ENCODE measurements at places on chromosomes 1 and 21.

DNA sequence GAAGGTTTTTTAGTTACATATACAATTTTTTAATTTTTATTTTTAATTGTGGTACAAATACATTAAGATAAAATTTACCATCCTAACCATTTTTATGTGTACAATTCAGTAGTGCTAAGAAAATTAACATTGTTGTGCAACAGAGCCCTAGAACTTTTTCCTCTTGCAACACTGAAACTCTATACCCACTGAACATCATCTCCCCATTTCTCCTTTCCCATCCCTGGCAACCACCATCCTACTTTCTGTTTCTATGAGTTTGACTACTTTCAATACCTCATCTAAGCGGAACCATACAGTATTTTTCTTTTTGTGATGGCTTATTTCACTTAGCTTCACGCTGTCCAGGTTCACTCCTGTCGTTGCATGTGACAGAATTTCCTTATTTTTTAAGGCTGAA, 54.1 kb downstream of the PALMD start:
- DNase-seq = no peak

GRCh38 chr1:115982400-115982799, 6.1 kb downstream of the SLC22A15 start:
- no peak for DNase-seq

DNA sequence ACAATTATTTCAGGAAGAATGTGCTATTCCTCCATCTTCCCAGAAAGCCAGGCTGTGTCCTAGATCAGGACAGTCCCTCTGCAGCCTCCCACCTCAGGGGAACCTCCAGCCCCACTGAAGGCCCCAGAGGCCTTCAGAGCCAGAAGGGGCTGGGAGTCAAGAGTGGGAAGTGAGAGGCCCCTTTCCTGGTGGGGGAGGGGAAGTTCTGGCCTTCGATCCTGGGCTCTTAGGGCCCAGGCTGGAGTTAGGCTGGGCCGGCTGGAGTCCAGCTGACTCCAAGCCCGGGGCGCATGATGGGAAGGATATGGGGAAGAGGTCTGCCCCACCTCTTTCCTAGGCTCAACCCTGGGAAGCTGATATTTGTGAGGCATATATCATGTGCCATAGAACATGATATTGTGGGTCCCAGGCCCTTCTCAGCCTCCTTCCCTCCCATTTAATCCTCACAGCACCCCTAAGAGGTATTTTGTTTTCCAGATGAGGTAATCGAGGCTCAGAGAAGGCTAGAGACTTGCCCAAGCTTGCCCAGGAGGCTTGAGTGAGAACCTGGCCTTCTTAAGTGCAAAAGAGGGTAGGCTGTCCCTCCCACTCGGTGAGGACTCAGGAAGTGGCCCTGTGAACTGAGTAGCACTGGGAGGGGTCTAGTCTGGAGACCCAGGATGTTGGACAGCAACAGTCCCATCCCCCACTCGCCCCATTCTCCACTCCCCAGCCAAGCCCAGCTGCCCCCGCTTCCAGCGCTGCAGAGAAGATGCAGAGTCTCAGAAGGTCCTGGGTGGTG, 18.6 kb upstream of the HSPG2 start:
- no peak for DNase-seq

DNA sequence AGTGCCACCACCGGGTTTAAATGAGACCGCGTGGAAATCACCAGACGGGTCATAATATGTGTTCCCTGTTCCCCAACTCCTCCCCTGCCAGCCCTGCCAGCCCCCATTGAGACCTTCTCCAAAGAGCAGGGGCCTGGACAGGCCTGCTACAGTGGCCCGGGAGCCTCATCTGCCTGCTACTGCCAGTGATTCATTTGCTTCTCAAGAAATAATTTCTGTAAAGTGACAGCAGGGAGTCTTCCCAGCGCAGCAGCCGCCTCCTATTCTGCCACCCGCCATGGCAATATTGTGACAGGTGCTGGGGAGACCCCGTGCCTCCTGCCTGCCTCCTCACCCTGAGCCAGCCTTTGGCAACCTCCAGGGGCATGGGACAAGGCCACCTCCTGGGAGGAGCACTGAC, 8.9 kb downstream of the IFFO2 start:
- no peak for DNase-seq

GRCh38 chr21:38538353-38538752, 40.1 kb upstream of the ERG start:
- DNase-seq = no peak

DNA sequence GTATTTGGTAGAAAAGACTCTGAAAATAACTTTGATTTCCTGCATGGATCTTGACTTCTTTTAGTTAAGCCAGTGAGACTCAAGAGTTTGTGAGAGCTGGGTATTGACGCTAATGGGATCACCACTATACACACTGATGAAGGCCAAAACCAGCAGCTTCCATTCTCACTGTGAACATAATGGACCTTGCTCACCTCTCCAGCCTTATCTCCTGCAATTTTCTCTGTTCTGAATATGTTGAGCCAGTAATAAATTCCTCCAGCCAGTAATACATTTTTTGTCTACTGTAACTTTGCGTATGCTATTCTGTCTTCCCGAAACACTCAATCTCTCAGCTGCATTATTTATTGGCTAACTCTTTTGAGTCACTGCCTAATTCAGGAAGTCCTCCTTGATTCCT, 111.6 kb upstream of the PPP2R5A start:
- DNase-seq = no peak

- no peak for DNase-seq
Observed at GRCh38 chr1:213103377-213104306, 52.6 kb downstream of the RPS6KC1 start.

- DNase-seq = no peak
Observed at GRCh38 chr1:184158896-184159681, 107.6 kb downstream of the TSEN15 start.

GRCh38 chr1:153387785-153388184, 3.1 kb downstream of the S100A8 start:
- no peak for DNase-seq

GRCh38 chr1:32966900-32967299, 2.3 kb upstream of the RNF19B start:
- DNase-seq = no peak

GRCh38 chr1:157894613-157895165, 53.1 kb upstream of the CD5L start:
- DNase-seq = no peak

- no peak for DNase-seq
Observed at GRCh38 chr1:227068883-227069282, 128.8 kb downstream of the COQ8A start.
